ENCODE measurements at places on chromosomes 1 and 21.

- DNase-seq, result no peak
Measured at GRCh38 chr1:240004086-240004749, 87.5 kb upstream of the FMN2 start.

GRCh38 chr1:230170153-230170547 lies 103.1 kb downstream of the GALNT2 start:
- no peak for DNase-seq

DNA sequence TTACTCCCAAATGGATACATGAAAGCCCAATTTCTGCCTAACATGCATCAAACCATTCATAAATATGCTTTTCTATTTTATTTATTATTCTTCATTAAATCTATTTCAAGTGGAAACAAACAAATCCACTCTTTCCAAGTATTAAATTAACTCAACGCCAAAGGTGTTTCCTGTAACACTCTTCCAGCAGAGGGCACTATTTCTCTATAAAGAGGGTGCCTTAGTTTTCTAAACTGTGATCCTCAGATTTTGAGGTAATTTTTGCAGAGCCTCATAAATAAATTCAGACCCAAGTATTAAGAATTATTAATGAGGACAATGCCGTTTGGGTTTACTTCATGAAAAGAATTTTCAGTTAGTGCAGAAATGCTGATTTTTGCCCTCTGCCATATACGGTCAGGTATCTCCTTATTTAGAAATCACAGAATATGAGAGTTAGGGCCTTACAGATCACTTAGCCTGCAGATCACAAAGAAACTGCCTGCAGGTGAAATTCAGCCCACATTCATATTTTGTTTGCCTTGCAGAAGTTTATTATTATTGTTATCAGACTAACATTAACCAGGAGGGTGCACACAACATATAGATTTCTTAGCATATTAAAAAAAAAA lies 40.1 kb upstream of the MYSM1 start:
- no peak for DNase-seq

- no peak for DNase-seq
Measured at GRCh38 chr1:230270559-230271281, 155.4 kb downstream of the PGBD5 start.

DNA sequence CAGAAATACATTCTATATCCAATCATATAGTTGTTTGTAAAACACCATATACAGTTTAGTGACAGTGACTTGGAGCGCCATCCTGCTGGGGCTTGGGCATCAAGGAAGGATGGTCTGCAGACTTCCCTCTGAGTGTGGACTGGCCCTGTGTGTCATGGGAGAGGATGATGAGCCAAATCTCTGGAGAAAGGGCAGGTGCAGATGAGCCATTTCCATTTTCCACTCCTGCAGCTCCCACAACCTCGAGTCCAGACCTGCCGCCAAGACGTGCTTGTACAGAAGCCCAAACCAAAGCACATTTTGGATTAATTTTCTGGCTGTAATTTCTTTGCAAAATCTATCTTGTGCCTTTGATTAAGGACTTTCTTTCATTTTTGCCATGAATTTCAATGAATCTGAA lies 48.3 kb upstream of the SLC22A15 start:
- no peak for DNase-seq

- DNase-seq, result no peak
Measured at GRCh38 chr1:12594966-12595756, 22.8 kb downstream of the DHRS3 start.

GRCh38 chr1:71027991-71028390 lies 19.6 kb downstream of the PTGER3 start:
- DNase-seq, result no peak

DNA sequence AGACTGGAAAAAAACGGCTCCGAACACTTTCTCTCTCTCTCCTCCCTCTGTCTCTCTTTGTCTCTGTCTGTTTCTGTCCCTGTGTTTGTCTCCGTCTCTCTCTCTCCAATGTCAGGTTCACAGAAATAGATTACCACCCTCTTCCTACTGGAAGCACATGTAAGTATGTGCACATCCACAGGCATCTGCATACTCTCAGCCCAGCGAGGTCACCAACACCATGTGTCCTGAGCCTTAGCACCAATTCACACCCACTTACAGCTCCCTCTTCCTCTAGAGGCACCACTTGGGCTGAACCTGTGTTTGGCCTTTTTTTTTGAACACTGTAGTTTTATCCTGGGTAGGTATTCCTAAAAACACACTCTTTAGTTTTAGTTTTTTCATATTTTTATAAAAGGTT lies 130.5 kb downstream of the ETS2 start:
- DNase-seq, result no peak

- no peak for DNase-seq
Measured at GRCh38 chr1:184930645-184931044, 43.7 kb downstream of the NIBAN1 start.

DNA sequence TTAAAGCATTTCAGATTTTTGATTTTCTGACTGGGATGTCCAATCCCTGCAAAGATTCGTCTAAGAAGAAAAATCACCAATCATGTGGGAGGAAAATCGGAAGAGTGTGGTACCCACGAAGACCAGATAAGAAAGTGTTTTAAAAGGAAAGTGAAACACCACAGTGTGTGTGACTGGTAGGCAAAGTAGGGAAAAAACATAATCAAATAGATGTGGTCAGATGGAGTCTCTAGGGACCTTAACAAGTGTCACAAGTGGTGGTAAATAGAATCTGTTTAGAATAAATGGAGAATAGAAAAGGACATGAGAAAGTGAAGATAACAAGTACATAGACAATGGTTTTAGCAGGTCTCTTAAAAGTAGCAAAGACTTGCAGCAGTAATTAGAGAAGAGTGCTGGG lies 154.6 kb downstream of the SLC30A10 start:
- no peak for DNase-seq

- DNase-seq, result no peak
Measured at GRCh38 chr1:52683367-52683940, 14.7 kb downstream of the COA7 start.

DNA sequence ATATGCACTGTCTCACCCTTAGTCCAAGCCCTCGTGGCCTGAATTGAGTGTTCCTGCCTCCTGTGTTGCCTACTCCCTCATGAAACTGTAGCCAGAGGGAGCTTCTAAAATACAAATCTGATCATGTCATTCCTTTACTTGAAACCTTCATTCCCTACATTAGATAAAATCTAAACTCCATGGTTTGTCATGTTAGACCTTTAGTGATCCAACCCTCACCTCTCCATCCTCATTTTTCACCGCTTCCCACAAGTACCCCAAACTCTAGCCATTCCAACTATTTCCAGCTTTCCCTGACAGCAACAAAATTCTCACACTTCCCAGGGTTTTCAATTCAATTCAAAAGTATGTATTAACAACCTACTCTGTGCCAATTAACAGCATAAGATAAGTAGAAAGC lies 18.3 kb upstream of the CNTN2 start:
- DNase-seq, result no peak

- DNase-seq, result no peak
Measured at GRCh38 chr1:65514041-65514440, 93.6 kb downstream of the LEPR start.

DNA sequence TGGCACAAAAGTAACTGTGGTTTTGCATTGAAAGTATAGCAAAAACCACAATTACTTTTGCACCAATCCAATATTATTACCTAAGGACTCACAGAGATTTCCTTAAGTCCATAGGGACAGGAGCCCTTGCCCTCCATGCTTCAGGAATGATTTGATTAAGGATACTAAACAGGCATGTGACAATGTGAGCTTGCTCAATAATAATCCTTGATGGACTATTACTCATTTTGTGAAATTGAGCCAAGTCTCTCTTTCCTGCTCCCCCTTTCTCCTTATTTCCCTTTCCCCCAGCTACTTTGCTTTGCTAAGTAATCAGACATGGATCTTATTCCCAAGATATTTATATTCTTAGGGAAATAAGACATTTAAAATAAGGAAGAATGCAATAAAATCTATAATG lies 21.6 kb upstream of the RGL1 start:
- DNase-seq, result no peak

DNA sequence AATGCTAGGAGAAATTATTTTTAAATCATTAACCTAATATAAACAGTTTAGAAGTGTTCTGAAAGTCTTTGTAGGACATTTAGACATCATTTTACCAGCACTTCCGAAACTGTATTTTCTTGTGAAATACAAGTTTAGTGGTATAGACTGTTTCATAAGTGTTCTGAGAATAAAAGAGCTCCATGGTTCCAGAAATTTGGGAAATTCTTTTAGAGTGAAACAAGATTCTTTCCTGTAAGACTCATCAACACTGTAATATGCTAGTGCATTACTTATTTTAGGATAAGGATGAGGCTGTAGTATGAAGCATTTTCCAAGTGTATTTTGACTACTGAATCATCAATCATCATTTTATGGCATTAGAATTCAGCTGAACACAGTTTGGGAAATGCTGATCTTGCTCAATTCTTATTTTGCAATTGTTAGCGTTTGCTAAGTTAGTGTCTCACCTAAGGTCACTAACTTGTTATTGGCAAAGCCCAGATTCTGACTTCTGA lies 73.4 kb downstream of the CEP350 start:
- no peak for DNase-seq

GRCh38 chr21:29231756-29232529 lies 66.8 kb upstream of the BACH1 start:
- DNase-seq, result no peak

Measured in activated T-helper 1 cell treated with Interleukin-2 at 50 U/mL for 16 hours (primary cell).